GM04504 (cell line): ENCODE measurements at places on chromosomes 16 and 17.

DNA sequence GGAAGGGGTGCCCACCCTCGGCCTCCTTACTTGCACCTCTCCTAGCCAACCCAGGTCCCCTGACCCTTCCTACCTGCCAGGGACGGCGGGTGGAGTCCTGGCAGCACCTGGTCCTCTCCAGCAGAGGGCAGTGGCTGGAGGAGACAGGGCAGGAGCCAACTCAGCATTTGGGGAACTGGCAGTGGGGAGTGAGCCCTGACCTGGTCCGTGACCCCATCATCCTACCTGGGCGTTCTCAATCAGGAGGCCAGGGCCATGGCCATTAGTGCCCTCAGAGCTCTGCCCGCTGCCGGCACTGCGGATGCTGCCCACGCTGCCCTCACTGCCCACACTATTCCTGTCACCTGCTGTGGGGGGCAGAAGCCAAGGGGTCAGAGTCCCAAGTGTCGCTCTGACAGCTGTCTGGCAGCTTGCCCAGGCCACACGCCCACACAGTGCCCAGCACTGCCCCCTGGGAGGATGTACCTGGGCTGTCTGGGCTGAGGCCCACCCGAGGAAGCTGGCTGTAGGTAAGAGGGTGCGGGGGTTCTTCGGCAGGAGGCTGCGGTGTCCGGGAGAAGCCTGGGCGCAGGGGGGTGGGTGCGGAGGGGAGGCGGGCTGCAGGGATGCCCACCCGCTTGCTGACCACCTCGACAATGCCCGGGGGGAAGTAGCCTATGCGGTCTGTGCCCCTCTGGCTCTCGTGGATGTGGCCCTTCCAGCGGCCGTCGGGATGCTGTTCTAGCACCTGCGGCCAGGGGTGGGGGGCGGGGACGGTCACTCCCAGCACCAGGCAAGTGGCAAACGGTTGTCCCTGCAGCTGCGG, 10.8 kb downstream of the CASKIN2 start:
- DNase-seq, result no peak

DNA sequence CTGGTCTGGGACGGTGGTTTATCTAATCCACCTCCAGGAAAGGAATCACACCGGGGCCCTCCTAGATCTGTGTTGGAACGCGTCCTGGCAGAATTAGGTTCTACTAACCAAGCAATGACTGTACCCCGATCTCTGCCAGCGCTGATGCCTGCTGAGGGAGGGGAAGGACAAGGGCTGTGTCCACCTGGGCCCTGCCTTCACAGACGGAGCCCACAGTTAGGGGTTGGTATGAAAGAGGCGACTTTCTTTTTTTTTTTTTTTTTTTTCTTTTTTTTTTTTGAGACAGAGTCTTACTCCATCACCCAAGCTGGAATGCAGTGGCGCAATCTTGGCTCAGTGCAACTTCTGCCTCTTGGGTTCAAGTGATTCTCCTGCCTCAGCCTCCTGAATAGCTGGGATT, 9.9 kb upstream of the KRT19 start:
- no peak for DNase-seq

- DNase-seq, result no peak
Measured at GRCh38 chr17:2266865-2267228, 36.7 kb downstream of the SMG6 start.

GRCh38 chr17:75152922-75153779, 1.2 kb downstream of the JPT1 start:
- no peak for DNase-seq

- no peak for DNase-seq
Measured at GRCh38 chr17:34255381-34255732, 272 bp downstream of the CCL2 start.

DNA sequence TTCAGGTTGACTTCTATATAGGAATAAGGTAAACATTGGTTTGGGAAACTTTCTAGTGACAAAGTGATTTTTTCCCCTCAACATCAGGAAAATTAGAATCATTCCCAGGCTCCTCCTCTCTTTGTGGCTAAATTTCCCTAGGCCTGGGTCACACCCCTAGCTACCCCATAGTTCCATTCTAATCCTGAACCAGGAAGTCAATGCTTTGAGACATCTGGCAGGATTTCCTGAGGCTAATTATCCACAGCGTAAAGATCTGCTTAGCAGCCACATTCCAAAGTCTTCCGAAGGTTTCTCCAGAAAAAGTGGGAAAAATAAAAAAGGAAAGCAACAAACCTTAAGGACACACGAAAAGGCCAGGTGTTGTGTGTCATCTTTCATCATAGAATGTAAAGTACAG, 60.3 kb upstream of the CORO6 start:
- no peak for DNase-seq

DNA sequence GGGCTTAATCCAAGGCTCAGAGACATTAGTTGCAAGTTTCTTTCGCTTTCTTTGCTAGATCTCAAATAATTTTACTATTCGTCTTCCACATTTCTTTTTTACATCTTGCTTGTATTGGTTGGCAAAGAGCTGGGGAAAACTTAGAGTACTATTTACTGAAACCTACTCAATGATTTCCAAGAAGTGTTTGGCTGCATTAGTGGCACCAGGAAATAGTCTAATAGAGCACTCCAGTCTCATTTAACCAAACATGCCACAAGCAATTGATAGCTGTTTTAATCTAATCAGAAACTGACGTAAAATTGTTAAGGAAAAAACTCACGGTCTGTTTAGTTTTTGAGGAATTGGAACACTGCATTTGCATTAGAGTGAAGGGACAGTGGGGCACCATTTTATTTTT, 29.0 kb downstream of the NUP93 start:
- DNase-seq, result no peak

DNA sequence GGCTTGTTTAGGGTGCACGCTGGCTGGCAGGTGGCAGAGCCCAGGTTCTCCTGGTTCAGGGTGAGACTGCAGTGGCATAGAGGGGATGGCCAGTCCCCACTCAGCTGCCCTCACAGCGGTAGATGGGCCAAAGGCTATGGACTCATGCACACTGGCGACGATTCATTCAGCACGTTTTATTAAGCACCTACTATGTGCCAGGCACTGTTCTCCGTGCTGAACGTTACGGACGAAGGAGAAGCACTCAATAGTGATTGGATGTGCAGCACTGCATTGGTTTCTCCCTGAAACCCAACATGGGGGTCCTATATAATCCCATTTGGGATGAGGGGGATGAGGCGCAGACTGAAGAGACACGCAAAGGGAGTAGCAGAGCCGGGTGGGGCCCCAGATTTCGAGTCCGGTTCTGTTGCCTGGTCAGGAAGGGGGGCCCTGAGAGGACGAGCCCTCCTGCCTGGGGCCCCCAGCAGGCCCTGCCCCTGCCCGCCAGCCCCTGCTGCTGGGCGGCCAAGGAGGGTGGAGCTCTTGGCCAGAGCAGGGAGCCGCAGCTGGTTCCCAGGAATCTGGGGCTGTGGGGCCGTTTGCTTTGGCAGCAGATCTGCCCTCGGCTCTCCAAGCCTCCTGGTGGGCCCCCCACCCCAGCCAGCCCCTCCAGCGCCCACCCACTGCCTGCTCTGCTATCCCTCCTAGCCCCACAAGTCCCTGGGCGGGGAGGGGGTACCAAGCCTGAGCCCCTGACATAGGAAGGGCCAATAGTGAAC, 8.8 kb downstream of the GLIS2 start:
- DNase-seq, result no peak

DNA sequence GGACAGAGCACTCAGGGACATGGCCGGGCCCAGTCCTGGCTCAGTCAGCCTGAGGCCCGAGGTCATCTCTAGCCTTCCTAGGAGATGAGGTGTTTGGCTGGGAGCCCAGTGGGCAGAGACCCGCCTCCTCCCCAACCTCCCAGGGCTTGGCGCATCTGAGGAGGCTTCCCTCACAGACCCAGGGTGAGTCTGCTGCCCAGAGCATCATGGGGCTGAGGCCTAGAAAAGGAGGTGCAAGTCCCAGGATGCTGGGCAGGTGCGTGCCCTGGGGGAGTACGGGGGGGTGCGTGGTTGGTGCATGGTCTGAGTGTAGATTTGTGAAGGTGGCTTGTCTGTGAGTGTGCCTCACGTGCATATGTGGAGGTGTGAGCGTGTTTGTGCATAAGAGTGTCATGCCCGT, 4.7 kb downstream of the PDE6G start:
- peak; percentile 85 for DNase-seq
